Stimulated activated CD4-positive, alpha-beta T cell treated with anti-CD3 and anti-CD28 coated beads, Interleukin-15, amount 100 ng/mL, for 48 hours (primary cell): ENCODE measurements at places on chromosomes 16 and 17.

GRCh38 chr17:77869041-77869599 is 89.4 kb upstream of the TNRC6C start:
- DNase-seq = no peak

DNA sequence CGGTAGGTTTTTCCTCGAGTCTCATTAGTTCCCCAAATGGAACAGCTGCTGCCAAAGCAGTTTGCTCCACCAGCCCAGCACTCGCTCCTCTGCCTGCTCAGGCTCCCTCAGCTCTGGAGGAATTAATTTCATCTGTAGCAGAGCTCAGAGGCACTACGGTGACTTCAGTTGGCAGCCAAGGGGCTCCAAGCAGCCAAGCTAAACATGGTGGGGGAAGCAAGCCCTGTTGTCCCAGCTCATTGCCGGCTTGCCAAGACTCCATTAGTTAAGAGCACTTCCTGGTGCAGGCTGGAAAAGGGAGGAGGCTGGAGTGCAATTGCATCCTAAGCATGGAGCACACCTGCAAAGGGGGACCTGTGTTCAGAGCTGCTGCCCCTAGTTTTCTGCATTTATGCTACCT is 78.7 kb upstream of the GPRC5B start:
- no peak for DNase-seq

DNA sequence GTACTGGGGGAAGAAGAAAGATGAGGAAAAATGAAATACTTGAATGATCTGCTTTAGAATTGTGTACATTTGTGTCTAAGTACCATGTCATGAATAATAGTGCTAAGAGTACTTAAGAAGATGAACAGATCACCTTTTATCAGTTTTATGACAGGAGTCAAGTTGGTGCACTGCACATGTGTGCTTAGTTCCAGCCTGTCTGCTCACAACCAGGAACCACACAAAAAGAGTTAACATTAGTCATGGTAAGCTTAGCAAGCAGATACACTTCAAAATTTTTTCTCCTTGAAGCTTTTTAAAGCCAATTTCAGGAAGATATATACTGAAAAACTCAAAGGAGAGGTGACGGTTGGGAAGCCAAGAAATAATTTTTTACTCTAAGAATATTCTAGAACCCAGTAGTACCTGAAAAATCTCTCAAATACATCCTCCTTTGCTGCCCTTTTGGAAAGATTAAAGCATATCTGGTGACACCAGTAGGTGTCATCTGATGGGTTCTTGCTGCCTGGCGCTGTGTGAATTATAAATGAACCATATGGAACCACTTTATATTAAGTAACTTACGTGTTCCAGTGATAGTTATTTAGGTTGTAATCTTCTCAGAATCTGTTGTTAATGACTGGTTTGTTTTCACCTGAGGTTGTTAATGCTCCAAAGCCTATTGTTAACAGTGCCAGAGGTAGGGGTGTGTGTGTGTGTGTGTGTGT is 93.4 kb downstream of the MSI2 start:
- DNase-seq = no peak

- DNase-seq = no peak
Observed at GRCh38 chr17:61594294-61594825, 3.3 kb upstream of the NACA2 start.

GRCh38 chr17:41966463-41967140 is at the start of gene CNP:
Gene CNP, plus strand, starts transcription at chr17:41966795. Its CDS starts 90 bp downstream, at chr17:41966885.
- peak; percentile 81 for DNase-seq

- DNase-seq = no peak
Observed at GRCh38 chr16:85696781-85697180, 8.0 kb upstream of the GINS2 start.

DNA sequence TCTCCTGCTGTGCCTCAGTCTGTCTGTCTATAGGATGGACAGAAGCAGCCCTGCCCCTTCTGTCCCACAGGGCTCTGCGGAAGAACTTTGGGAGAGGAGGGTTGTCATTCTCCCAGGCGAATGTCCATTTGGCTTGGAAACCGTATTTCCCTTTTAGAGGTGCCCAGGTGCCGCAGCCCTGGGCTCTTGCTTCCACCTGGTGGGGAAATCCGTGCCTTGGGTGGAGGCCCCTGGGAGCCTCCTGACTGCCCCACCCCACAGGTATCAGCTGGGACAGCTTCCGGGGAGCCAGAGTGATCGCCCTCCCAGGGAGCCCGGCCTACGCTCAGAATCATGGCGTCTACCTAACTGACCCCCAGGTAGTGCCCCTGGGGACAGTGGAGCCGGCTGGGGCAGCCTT is 12.7 kb downstream of the FCSK start:
- no peak for DNase-seq

- DNase-seq = no peak
Observed at GRCh38 chr17:72529386-72529785, 408.6 kb downstream of the SOX9 start.

- DNase-seq = no peak
Observed at GRCh38 chr16:88789594-88789993, 4.6 kb upstream of the PIEZO1 start.
